ENCODE measurements at places on chromosomes 16 and 17. TPM values are rescaled to one million over a fixed set of nuclear protein-coding genes. Genes with fewer than 3 reads are reported as not detected.

DNA sequence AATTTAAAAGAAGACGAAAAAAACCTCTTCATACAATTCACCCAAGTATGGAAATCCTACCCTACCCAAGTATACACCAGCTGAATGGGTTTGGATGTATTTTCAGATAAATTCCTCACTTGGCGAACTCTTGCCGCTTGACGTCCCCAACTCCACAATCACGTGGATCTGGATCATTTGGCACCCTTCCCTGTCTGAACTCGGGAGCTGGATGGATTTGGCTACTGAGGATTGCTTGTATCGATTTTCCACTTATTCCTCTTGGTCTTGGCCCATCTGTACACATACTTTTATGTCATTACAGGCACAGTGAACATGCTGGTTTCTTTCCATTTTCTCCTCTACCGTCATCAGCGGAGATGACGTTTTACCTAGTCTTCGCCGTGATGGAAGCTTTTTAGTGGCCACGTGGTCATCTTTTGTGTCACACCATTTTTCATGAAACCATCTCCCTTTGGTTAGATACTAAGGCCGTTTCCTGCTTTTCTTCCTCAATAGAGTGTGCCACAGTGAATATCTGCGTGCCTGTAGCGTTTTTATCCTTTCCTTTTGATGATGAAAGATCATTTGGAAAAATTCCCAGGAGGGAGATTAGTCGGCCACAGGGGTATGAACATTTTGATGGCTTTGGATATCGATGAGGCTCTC is 47.1 kb downstream of the CMIP start:
- H3K27me3 ChIP-seq: no peaks in the 10 kb centered on the region
- H3K4me3 ChIP-seq: peak overlapping the region; percentile 8
- H3K27ac ChIP-seq: peak overlapping the region; percentile 97

HS3ST6 gene
- total RNA-seq: not detected

IL34 gene
- total RNA-seq: 0.16 TPM

- no peak for DNase-seq
- no peak overlapping the region for H3K4me3 ChIP-seq
- H3K27ac ChIP-seq: no peak overlapping the region
- peaks cover 4% of the 10 kb centered on the region for H3K36me3 ChIP-seq
- H3K27me3 ChIP-seq: no peaks in the 10 kb centered on the region
These were observed 89.9 kb downstream of the ABR start for GRCh38 chr17:1089915-1090314.

GRCh38 chr16:88608076-88608475 is 30.3 kb upstream of the IL17C start:
- peaks cover 10% of the 10 kb centered on the region for H3K36me3 ChIP-seq
- no peak overlapping the region for H3K27ac ChIP-seq
- no peak overlapping the region for H3K4me3 ChIP-seq
- no peaks in the 10 kb centered on the region for H3K4me1 ChIP-seq

PGAP3 gene
- 18.2 TPM for total RNA-seq

GRCh38 chr17:2089021-2089422 is 34.1 kb downstream of the HIC1 start:
- no peak for DNase-seq
- H3K4me1 ChIP-seq: peaks cover 54% of the 10 kb centered on the region
- peak overlapping the region; percentile 93 for H3K27ac ChIP-seq
- H3K36me3 ChIP-seq: peaks cover 3% of the 10 kb centered on the region
- H3K4me3 ChIP-seq: peak overlapping the region; percentile 17

- H3K4me3 ChIP-seq: peak overlapping the region; percentile 49
- H3K27me3 ChIP-seq: peaks cover 3% of the 10 kb centered on the region
- no peak for DNase-seq
- H3K27ac ChIP-seq: no peak overlapping the region
- no peaks in the 10 kb centered on the region for H3K36me3 ChIP-seq
- H3K4me1 ChIP-seq: peaks cover 8% of the 10 kb centered on the region
These were observed 4.2 kb downstream of the USP6 start for GRCh38 chr17:5120036-5120435.

SRL gene
- 0.32 TPM for total RNA-seq

- no peak overlapping the region for H3K27ac ChIP-seq
- no peak for DNase-seq
- H3K27me3 ChIP-seq: no peaks in the 10 kb centered on the region
- no peak overlapping the region for H3K4me3 ChIP-seq
These were observed 38.4 kb downstream of the PTRH2 start for GRCh38 chr17:59668816-59669215.

GRCh38 chr16:70416748-70417616 is 21.9 kb downstream of the ST3GAL2 start:
- DNase-seq: no peak
- no peak overlapping the region for H3K27ac ChIP-seq
- no peak overlapping the region for H3K4me3 ChIP-seq
- H3K27me3 ChIP-seq: no peaks in the 10 kb centered on the region
- no peaks in the 10 kb centered on the region for H3K36me3 ChIP-seq

LGALS9B gene
- not detected for total RNA-seq

CCL4 gene
- not detected for total RNA-seq

GRCh38 chr16:88359008-88359407 is 23.8 kb upstream of the ZNF469 start:
- H3K27ac ChIP-seq: peak overlapping the region; percentile 79
- no peak for DNase-seq
- H3K4me1 ChIP-seq: peaks cover 30% of the 10 kb centered on the region
- no peaks in the 10 kb centered on the region for H3K36me3 ChIP-seq
- H3K27me3 ChIP-seq: peaks cover 2% of the 10 kb centered on the region

KRT33A gene
- total RNA-seq: not detected

- no peaks in the 10 kb centered on the region for H3K27me3 ChIP-seq
- peaks cover 23% of the 10 kb centered on the region for H3K4me1 ChIP-seq
- H3K4me3 ChIP-seq: no peak overlapping the region
- peak; percentile 52 for DNase-seq
- no peak overlapping the region for H3K27ac ChIP-seq
These were observed 6.8 kb downstream of the MYO1C start for GRCh38 chr17:1485423-1486376.

RPL26 gene
- total RNA-seq: 1,885 TPM

- H3K27ac ChIP-seq: no peak overlapping the region
- DNase-seq: no peak
These were observed 401.0 kb downstream of the HS3ST3B1 start for GRCh38 chr17:14701886-14702285.

RHBDF1 gene
- 46.5 TPM for total RNA-seq

DNA sequence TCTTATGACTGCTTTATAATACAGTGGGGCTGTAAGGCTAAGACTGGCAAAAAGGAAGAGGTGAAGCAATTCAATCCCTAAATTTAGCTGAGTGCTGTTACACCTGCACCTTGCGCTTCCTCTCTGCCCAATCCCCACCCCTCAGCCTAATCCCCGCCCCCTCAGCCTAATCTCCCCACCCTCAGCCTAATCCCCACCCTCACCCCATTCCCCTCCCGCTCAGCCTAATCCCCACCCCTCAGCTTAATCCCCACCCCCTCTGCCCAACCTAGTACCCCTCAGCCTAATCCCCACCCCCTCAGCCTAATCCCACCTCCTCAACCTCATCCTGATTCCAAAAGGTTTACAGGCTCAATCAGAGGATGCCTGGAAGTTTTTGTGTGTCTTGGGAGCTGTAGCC is 155.5 kb downstream of the PMP22 start:
- no peaks in the 10 kb centered on the region for H3K27me3 ChIP-seq
- H3K36me3 ChIP-seq: no peaks in the 10 kb centered on the region
- DNase-seq: no peak

GRCh38 chr17:42017866-42018200 is 594 bp upstream of the DNAJC7 start:
- H3K27ac ChIP-seq: peak overlapping the region; percentile 97
- H3K36me3 ChIP-seq: peaks cover 6% of the 10 kb centered on the region
- H3K27me3 ChIP-seq: no peaks in the 10 kb centered on the region
- no peak for DNase-seq
- peaks cover 60% of the 10 kb centered on the region for H3K4me1 ChIP-seq

DNA sequence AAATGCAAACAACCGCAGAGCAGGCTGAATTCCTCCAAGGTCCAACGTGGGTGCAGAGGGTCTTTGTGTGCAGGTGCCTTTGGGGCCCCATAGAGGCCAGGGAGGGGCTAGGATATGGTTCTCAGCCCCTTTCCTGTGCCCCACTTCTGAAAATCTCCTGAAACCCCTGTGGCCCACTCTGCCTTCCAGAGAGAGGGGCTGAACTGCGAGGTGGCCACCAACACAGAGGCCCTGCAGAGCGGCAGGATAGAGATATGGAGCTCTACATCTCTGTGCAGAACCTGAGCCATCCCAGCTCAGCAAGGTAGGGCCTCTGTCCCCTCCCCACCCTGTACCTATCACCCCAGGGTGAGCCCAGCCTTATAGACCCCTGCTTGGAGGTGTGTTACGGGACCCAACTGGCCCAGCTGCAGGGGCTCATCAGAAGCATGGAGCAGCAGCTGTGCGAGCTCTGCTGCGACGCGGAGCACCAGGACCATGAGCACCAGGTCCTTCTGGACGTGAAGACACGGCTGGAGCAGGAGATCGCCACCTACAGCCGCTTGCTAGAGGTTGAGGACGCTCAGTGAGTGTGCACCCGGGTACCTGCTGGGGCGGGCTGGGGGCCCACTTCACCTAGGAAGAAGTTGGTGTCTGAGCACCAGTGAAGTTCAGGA is 5.5 kb downstream of the USP6 start:
- H3K36me3 ChIP-seq: no peaks in the 10 kb centered on the region
- no peak for DNase-seq
- H3K4me3 ChIP-seq: peak overlapping the region; percentile 79

DNA sequence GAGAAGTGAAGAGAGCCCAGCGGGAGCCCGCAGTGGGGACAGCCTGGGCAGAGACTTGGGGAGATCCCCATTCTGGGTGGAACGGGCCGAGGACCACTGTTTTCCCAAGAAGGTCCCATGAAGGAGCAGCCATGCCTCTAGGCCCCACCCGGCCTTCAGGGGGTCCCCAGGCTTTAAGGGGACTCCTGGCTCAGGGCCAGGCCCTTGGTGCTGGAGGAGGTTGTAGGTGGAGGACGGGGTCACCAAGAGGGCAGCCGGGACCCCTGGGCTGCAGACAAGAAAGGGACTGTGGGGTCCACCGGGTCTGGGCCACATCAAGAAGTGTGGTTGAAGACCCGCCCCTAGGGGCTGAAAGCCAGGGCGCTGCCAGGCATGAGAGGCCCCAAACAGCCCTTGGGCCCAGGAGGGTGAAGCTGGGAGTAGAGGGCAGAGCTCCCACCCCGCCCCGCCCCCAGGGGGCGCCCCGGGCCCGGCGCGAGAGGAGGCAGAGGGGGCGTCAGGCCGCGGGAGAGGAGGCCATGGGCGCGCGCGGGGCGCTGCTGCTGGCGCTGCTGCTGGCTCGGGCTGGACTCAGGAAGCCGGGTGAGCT is at the start of gene PRSS21:
Gene PRSS21, plus strand, starts transcription at position 487 of the 589 bp plus-strand sequence. Its CDS starts 32 bp downstream, at position 519.
- H3K27ac ChIP-seq: no peak within 1 kb of the TSS
- DNase-seq: no peak
- H3K27me3 ChIP-seq: peaks cover 2% of the 10 kb centered on the region
- H3K4me3 ChIP-seq: no peak within 1 kb of the TSS

- H3K4me1 ChIP-seq: peaks cover 10% of the 10 kb centered on the region
- no peaks in the 10 kb centered on the region for H3K36me3 ChIP-seq
- peak overlapping the region; percentile 90 for H3K27ac ChIP-seq
These were observed 134.5 kb upstream of the CHMP6 start for GRCh38 chr17:80856863-80857755.

DNA sequence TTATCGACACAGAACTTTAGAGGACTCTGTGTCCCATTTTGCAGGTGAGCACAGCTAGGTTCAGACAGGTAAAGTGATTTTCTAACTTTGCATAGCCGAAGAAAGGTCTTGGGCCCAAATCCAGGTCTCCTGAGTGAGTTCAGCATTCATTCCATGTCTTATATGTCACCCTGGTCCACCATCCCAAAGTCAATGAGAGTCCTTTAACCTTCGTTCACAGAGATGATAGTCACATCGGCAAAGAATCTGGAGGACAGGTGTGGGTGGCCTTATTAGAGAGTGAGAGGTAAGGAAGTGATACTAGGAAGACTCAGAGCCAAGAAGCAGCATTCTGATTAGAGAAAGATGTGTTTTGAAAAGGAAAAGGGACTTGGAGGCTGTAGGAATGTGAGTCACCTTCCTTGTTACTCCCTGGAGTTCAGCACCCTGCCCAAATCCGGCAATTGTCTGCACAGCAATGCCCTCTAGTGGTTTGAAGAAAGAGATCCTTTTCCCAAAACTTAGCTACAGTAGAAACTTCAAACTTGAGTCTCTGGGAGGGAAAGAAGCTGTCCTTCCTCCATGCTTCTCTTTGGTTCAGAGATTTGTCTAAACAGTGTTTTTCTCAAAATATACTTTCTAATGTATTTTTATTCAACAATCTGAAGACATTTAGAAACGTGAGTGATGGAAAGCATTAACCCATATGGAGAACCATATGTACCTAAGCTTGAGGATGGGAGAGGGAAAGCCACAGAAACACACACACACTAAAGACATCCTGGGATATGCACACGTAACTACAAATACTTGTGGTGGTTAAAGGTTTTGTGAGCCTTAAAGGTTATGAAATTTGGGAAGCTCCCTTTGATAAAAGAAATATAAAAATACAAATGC is 96.4 kb upstream of the SHISA6 start:
- H3K36me3 ChIP-seq: no peaks in the 10 kb centered on the region
- H3K27me3 ChIP-seq: peaks cover 40% of the 10 kb centered on the region
- H3K4me1 ChIP-seq: no peaks in the 10 kb centered on the region
- peak; percentile 23 for DNase-seq
- H3K4me3 ChIP-seq: no peak overlapping the region

NPIPA7 gene
- total RNA-seq: 6.6 TPM

- no peak for DNase-seq
- no peaks in the 10 kb centered on the region for H3K27me3 ChIP-seq
- H3K4me1 ChIP-seq: peaks cover 70% of the 10 kb centered on the region
- H3K4me3 ChIP-seq: no peak overlapping the region
- no peaks in the 10 kb centered on the region for H3K36me3 ChIP-seq
- H3K27ac ChIP-seq: no peak overlapping the region
These were observed 112.8 kb downstream of the ZNF778 start for GRCh38 chr16:89330177-89330856.

DNA sequence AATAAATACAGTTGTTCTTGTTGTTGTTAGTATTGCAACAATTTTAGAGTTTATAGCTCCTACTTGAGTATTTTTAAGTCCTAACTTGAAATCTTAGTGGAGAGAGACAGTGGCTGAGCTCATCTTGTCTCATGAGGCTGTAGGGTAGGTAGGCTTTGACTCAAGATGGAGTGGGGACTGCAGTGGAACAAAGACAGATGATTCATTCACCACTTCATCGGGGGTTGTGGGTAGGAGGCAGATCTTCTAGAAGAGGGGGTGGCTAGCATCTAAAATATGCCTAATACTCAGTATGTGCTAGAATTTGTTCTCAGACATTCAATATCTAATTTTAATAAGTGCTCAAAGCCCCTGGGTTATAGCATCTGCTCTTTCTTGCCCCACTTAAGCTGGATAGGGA is 13.1 kb upstream of the MMD start:
- DNase-seq: no peak
- H3K4me1 ChIP-seq: peaks cover 22% of the 10 kb centered on the region
- H3K27me3 ChIP-seq: no peaks in the 10 kb centered on the region
- H3K27ac ChIP-seq: no peak overlapping the region
- no peak overlapping the region for H3K4me3 ChIP-seq

- H3K4me1 ChIP-seq: peaks cover 10% of the 10 kb centered on the region
- H3K4me3 ChIP-seq: no peak overlapping the region
- H3K36me3 ChIP-seq: peaks cover 7% of the 10 kb centered on the region
- no peak overlapping the region for H3K27ac ChIP-seq
- no peaks in the 10 kb centered on the region for H3K27me3 ChIP-seq
These were observed 81.5 kb downstream of the CA4 start for GRCh38 chr17:60231234-60231633.

RHBDL1 gene
- total RNA-seq: 3.0 TPM

DPEP2 gene
- not detected for total RNA-seq

GRCh38 chr16:305916-306626 is 23.1 kb downstream of the PDIA2 start:
- no peaks in the 10 kb centered on the region for H3K4me1 ChIP-seq
- DNase-seq: no peak
- peak overlapping the region; percentile 88 for H3K27ac ChIP-seq

CLEC10A gene
- total RNA-seq: not detected

BICDL2 gene
- total RNA-seq: not detected

- H3K36me3 ChIP-seq: no peaks in the 10 kb centered on the region
- no peak overlapping the region for H3K4me3 ChIP-seq
- peaks cover 41% of the 10 kb centered on the region for H3K27me3 ChIP-seq
These were observed 76.4 kb downstream of the GPR139 start for GRCh38 chr16:19997264-19997663.
